ENCODE measurements at places on chromosomes 6 and 20.

GRCh38 chr20:45407783-45408645 lies at the start of gene DBNDD2:
DBNDD2 (plus strand) TSS chr20:45408289; CDS start chr20:45408468, 179 bp downstream.
- DNase-seq, result no peak

GRCh38 chr20:8131598-8132483 lies at the start of gene PLCB1:
PLCB1 (plus strand) TSS chr20:8132266; CDS start chr20:8132652, 386 bp downstream.
- peak; percentile 89 for DNase-seq

GRCh38 chr20:64222851-64223525 lies 32.6 kb upstream of the PCMTD2 start:
- DNase-seq, result no peak

GRCh38 chr20:45067558-45067957 lies 33.4 kb downstream of the KCNS1 start:
- peak; percentile 16 for DNase-seq
